ENCODE measurements at places on chromosomes 3 and 15. TPM values are rescaled to one million over a fixed set of nuclear protein-coding genes. Genes with fewer than 3 reads are reported as not detected.

DNA sequence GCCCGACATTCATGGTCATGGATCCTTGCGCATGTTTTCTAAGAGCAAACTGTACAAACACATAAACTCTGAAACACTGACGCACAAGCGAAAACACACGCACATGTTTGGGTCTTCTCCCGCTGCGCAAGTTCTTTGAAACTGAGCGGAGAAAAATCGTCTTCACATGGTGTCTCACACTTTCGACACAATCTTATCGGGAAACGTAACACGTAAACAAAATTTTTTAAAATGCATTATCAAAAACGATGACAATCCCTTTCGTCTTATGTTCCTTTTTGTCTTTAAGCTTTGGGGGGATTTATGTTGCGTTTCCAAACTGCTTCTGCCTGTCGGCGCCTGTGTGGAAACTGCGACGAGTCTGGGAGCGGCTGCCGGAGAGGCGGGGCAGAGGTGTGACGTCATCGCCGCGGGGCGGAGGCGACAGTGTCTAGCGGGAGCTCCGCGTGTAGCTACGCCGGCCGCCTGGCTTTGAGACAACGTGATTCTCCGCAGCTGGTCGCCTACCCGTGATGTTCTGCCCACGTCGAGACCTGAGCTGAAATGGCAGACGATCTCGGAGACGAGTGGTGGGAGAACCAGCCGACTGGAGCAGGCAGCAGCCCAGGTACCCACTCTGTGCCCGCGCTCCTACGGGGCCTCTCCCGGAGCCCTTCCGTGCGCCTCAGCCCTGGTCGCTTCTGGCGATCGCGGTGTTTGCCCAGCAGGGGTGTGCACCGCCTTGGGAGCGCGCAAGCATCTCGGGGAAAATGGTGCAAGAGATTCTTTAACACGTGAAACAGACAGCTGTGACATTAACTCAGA is at the start of gene CMSS1:
TSS of gene CMSS1 (plus strand) at position 426 of the 804 bp plus-strand sequence.
- DNase-seq: peak; percentile 93

MCTP2 gene
- 0.72 TPM for total RNA-seq

DNA sequence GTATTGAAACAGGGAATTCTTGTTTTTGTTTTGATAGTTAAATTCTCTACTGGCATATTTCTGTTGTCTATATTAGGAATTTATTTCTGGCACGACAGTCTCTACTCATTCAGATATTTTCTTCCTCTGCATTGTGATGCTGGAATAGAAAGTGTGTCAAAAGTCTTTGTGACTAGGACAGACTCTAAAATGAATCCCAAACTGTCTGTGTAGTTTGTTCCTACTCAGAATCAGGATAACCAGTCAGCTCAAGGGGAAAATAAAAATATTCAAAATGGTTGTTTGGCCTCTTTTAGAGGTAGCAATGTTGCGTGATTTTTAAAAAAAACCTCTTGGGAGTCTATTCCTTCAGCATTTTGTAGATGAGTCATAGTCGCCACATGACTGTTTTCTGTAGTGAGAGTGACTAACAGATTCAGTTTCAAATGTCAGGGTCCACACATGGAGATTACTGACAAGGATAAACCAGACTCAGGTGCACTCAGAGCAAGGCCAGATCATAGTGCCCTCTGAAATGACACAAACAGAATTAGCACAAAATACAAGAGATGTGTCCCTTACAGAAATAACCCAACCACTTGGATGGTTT is 13.1 kb downstream of the SLC7A14 start:
- DNase-seq: no peak

GRCh38 chr15:89822611-89822950 is 7.9 kb upstream of the ANPEP start:
- DNase-seq: no peak

DNA sequence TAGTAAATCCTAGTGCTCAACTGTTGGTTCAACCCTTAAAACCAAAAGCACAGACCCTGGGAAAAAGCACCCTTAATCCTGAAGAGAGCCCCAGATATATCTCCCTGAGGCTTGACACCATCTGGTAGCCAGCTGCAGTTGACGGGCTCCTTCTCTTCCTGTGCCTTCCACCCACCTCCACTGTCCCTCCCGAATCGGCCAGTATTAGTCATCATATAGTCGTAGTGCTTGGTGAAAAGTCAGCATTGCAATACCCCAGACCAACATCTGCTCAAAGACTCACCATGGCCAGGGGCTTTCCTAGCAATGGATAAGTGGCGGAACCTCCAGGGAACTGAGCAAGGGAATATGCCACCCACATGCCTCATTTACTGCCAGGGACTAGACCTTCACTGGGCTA is 125.6 kb upstream of the CRBN start:
- no peak for DNase-seq

Measured in SJSA1 (cell line).